Daoy (cell line): ENCODE measurements at places on chromosomes 3 and 15.

DNA sequence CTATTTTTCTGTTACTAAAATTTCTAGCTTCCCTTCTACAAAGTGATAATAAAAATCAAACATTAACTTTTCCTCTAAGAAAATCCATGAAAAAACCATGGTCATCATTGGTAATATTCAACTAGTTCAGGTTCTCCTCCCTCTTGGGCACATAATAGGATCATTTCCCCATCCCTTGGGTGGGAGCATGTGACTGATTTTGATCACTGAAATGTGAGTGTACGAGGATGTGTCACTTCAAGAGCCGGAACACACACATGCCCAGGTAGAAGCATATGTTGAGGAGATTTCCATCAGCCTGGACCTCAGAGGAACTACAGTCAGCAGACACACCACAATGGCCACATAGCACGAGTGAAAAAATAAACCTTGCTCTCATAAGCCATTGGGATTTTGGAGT, 36.1 kb downstream of the AP3S2 start:
- DNase-seq: no peak

DNA sequence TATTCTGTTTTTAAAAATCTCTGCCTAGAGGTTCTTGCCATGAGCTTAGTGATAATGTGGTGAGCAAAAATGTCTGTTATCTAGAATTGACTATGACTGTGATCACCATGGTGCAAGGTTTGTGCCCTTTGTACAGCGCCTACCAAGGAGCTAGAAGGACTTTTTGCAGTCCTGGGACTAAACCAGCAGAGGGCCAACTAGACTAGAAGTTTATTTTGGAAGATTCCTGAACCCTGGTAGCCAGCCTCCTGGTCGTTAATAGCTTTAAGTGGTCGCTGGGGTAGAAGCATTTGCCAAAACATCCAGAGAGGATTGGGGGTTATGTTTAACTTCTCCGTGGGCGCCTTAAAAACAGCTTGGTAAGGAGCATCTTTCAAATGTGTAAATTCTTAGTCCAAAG, 7.8 kb downstream of the SCG5 start:
- no peak for DNase-seq

GRCh38 chr15:41561104-41561776, 2.2 kb downstream of the TYRO3 start:
- DNase-seq: no peak

- no peak for DNase-seq
These were observed 361.5 kb upstream of the DPH6 start for GRCh38 chr15:35907511-35907910.

DNA sequence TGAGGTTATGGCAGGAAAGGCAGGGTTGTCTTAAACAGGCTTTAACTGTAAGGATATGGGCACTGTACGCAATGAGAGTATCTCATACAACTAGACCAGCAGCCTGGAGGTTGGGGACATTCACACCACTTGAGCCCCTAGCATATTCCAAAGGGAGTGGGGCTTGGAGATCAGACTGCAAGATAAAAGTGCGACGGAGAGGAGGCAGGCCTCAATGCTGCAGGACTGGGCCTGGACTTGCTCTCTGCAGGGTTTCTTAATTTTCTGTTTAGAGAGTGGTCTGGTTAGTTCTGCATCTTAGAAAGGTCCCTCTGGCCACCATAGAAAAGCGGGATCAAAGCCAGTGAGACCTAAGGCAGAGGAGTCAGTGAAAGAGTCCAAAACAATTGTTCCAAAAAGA, 357.7 kb upstream of the NR2F2 start:
- DNase-seq: no peak

DNA sequence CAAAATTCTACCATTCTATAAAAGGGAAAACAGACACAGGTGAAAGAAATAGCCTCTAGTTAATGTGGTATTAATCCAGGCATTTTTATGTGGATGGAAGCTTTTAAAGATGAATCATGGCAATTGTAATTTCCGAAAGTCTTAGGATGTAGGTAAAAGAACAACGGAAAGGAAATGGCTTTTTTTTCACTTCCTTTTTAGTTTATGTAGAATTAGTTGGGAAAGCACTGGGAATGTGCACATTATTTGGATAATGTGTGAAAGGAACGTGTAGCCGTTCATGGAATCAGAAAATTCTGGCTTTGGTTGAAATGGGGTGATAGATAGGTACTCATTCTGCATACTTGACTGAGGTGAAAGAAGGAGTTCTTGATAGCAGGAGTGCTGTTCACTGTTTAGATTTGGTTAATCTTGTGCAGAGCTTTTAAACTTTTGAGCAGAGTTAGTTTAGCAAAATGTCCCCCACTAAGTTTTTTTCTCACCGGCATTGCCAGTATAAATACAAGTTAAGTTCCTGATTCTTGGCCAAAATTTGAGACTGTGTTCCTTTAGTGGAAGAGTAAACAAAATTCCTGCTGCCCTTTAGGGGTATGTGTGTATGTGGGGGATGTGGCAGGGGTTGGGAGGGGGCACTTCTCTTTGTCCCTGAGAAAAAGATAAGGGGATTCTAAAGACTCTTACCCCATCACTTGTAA, 20.2 kb upstream of the UTS2B start:
- DNase-seq: peak; percentile 17

GRCh38 chr3:71201939-71202338, 381.6 kb downstream of the FOXP1 start:
- no peak for DNase-seq

- no peak for DNase-seq
These were observed 366.8 kb upstream of the ZNF385D start for GRCh38 chr3:22117751-22118346.

GRCh38 chr3:183259087-183259486, 6.0 kb downstream of the B3GNT5 start:
- DNase-seq: no peak

- no peak for DNase-seq
These were observed 84.5 kb upstream of the C3orf80 start for GRCh38 chr3:160140756-160141155.

DNA sequence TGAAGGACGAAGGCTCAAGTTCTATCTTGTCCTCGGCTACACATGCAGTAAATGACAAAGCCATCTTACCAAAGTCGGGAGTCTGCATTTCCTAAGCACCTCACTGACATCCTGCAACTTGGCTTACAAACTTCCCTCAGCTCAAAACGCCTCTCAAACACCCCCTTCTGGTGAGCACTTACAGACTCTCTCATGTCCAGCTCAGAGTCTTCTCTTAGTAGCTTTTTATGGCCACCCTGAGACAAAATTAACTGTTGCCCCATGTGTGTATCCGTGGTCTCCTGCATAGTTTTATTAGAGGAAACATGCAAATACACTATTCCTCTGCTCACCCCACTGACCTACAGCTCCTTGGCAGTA, 819.7 kb downstream of the FHIT start:
- no peak for DNase-seq

GRCh38 chr3:12627370-12627769, 36.5 kb downstream of the RAF1 start:
- DNase-seq: no peak

DNA sequence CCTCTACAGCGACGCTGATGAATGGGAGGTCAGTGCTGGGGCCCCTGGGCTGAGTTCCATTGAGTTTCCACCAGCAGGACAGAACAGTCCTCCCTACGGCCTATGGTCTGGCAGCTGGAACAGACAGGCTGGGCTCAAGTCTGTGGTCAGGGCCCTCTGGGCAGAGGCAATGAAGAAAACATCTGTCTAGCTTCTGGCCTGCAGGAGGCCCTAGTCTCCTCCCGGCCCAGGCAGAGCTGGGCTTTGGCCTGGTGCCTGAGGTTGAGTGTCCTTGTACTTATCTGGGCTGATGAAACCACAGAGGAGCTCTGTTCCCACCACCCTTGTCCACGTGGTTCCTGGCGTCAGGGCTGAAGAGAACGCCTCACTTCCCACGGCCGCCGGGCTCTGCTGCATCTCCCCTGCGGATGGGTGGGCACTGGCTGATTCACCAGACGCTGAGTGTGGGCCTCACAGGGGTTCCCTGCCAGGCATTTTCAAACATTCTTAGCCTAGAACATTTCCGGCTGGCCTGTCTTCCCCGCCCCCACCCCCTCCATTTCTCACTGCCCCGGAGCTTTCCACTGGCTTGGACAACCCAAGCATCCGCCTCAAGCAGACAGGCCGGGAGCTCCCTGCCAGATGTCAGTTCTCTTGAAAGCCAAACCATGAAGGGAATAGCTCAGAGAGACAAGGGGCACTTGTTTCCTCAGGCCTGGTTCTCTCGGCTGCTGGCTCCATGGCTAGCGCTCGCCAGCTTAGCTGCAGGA, 20.3 kb downstream of the PPCDC start:
- peak; percentile 99 for DNase-seq

GRCh38 chr15:60844511-60845174, 365.7 kb upstream of the ICE2 start:
- DNase-seq: no peak

DNA sequence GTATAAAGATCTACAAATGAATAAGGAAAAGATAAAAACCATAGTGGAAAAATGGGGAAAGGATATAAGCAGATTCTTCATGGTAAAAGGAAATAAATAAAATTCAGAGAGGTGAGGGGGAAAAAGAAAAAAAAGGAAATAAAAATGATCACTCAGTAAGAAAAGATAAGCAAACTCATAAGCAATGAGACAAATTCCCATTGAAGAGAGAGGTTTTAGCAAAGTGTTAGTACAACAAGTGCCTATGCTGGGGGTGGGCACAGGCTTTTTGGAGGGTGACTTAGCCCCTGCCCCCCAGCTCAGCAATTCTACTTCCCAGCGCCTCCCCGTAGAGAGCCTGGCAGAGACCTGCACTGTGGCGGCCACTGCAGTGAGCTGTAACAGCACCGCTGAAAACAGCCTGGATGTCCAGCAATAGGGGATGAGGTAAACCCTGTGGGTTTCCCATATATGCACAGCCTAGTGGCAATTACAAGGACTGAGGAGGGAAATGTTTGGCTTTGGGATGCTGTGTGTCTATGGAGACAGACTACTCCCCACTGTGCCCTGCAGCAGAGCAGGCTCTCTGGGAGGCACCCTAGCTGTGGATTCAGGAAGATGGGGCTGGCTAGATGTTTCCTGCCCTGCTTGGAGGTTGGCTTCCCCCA, 23.7 kb upstream of the SFMBT1 start:
- DNase-seq: no peak

DNA sequence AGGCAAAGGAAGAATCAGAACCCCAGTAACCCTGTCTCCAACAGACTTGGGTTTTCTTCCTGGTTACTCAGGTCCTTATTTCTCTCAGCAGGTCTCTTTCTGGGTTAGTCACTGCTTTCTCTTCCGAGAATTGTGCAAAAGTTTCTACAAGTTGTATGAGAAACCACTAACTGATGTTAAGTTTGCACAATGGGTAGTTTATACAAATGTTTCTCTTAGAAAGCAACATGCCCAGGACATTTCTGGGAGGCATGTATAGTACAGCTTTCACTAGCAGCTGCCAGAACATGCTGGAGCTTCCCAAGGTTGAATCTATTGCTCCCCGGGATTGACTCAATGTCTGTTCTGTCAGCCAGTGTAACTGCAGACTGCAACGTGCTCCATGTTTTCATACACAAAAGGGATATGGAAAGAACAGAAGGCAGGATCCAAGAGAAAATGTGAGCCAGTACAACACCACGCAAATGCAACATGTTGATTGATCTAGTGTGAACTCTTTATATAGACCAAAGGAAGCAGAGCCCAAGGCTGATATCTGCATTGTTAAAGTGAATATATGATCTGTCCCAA, 887.8 kb downstream of the MCTP2 start:
- no peak for DNase-seq

GRCh38 chr3:11410564-11410963, 138.4 kb downstream of the ATG7 start:
- no peak for DNase-seq
